ENCODE measurements at places on chromosomes 7 and 10.

GRCh38 chr10:110772454-110773025 lies 99.2 kb upstream of the PDCD4 start:
- DNase-seq = no peak

DNA sequence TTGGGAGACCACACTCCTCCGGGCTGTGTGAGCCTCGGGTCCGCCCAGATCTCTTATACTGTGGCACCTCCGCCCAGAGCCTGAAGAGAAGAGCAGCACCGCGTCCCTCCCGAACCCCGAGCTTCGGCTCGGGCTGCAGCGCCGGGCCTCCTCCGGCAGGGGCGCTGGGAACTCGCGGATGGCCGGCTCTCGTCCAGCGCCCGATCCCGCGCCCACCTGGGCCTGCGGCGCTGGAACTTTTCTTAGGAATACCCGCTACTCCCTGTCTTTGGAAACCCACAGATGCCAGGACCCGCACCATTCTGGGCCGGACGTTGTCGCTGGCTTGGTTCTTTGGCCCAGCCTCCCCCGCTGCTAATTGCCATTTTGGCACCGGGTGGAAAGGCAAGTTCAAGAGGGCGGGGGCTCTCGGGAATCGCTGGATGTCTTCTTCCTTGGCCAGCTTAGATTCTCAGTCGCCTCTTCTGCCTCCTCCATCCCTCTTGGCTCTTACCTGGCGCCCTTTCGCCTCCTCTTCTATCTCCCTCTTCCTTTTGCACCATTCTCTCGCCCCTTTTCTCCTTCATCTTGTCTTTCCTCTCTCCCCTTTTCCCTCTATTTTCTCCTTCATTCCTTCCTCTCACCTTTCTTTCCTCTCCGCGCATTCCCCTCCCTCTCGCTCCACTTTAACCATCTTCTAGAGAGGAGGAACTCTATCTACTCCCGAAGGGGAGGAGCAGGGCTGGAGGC lies 2.1 kb upstream of the SORCS3 start:
- DNase-seq = peak; percentile 14

DNA sequence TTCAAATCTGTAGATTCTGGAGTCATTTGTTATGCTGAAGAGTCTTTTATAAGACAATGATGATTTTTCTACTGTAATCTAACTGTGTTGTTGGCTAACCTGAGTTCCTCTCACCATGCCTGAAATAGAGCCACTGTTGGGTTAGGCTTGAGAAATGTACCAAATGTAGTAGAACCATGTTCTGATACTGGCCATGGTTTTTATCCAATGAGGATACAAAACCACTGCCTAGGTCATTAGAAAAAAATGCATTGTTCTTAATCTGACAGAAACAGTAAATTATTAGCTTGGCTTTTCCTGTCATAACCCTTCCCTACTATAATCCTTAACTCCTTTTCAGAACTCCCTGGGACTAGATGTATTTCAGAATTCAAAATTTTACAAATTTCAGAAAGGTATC lies 86.6 kb downstream of the RAPGEF5 start:
- DNase-seq = no peak

GRCh38 chr10:95404864-95405263 lies 114.1 kb upstream of the PDLIM1 start:
- DNase-seq = no peak

- DNase-seq = no peak
Observed at GRCh38 chr10:124733571-124734245, 10.5 kb downstream of the FAM53B start.

- DNase-seq = no peak
Observed at GRCh38 chr7:10343108-10343507, 630.6 kb upstream of the PHF14 start.

DNA sequence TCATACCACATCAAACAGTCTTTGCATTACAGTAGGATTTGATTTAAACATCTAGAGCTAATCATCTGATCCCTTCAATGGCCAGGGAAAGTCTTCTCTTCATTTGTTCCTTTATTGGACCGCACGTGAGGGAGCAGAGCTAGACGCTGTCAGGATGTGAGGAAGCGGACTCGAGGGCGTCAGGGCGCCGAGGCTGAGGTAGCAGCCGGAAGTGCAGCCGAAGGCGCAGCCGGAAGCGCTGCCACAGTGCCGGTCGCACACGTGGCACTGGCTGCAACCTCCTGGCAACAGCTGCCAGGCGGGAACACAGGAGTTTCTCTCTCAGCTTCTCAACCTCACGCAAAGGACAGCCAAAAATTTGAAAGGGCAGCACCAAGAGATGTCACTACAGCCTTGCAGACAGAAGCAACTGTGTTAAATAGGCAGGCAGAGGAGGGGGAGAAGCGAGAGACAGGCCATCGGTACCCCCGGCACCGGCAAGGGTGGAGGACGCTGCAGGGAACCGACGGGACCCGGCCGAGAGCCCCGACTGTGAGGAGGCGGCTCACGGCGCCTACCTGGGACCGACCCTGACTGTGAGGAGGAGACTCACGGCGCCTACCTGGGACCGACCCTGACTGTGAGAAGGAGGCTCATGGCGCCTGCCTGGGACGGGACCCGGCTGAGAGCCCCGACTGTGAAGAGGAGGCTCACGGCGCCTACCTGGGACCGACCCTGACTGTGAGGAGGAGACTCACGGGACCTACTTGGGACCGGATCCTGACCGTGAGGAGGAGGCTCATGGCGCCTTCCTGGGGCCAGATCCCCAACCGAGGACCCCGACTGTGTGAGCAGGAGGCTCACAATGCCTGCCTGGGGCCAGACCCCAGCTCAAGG lies 32.3 kb downstream of the VIPR2 start:
- no peak for DNase-seq

- no peak for DNase-seq
Observed at GRCh38 chr10:73809061-73809818, 2.2 kb downstream of the NDST2 start.

- no peak for DNase-seq
Observed at GRCh38 chr10:58275908-58276307, 6.9 kb downstream of the CISD1 start.

DNA sequence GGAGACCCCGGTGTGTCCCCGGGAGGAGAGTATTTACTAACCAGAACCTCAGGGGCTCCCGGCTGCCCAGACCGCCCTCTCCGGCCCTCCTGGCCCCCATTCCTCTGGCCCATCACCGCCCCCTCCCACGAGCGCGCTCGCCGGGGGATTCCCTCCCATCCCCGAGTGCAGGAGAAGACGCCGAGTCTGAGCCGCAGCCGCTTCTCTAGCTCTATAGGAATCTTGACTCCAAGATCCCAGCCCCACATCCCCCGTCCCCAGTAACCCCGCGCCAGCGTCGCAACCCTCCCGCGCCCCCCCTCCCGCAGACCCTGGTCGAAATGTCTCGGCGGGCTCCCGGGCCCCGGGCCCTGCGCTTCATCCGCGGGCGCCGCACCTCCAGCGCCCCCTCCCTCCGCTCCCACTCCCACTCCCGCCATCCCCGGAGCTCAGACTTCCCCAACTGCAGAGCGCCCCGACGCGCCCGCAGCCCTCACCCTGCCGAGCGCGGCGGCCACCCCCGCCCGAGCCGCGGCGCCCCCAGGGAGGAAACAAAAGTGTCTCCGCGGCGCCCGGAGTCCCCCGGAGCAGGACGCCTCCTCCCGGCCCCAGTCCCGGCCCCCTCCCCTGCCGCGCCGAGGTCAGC lies 541 bp downstream of the ELMO1 start:
- DNase-seq = no peak

DNA sequence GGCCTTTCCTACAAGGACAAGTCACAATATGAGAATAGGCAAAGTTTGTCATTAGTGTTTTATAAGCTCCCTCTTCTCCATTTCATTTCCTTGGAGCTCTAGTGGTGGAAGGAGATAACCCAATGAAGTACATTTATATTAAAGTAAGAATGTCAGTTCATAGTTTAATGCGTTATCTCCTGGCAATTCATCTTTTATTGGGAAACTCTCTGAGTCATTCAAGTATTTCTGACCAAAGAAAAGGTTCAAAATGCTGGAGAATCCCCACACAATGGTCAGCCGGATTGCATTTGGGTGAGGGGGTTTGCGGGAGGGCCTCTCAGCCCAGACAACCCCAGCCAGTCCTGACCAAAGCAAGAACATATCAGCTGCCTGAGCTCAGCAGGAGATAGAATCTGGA lies 321.5 kb upstream of the NRP1 start:
- DNase-seq = no peak

- DNase-seq = no peak
Observed at GRCh38 chr7:11492307-11492706, 339.7 kb downstream of the THSD7A start.

DNA sequence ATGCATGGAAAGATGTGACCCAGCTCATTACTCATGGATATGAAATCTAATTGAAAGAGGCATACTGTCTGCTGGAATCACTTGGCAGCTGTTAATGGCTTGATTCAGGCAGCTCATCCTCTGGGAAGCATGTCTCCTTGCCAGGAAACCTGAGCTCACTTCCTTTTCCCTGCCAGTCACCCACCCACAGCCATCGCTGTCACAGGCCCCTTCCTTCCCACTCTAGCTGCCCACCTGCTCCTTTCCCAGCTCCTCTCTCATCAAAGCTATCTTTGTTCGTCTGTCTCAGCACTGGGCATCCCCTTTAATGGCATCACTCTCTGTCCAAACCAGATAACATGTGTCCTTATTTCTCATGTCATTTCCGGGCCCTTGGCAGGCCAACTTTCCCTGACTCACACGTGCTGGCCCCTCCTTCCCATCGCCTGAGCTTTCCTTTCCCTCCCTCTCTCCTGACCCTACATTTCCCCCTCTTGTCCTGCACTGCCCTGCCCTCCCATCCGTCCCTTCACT lies 721.9 kb downstream of the TNS3 start:
- DNase-seq = peak; percentile 14

DNA sequence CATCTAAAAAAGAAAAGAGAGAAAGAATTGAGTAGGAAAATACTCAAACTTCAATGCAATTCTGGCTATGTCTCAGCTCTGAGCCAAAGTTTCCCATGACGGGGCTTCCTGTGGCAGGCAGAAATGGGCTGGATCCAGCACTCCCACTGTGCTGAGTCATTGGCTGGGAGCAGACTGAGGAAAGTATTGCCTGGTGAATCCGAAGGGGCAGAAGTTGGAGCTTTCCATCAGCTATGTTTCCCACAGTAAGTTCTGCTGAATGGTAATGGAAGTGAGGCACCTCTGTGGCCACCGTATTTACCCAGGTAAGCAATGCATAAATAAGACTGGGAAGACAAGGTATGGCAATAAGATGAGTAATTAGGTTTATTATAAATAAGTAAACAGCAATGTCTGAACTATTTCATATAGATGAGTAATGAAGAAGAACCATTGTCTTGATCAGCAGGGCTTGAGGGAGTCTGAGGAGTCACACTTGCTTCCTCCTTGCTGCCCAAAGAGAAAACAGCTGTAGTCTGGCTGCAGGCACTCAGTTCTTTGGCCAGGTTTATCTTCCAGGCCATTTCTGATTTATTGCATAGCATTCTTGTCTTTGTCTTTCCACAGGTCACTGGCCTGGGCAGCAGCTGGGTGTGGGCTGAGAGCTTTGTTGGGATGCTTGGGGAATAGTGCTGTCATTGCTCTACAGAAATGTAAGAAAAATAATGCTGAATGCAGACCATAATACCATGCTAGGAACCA lies 255.3 kb downstream of the DNAJB9 start:
- peak; percentile 21 for DNase-seq

DNA sequence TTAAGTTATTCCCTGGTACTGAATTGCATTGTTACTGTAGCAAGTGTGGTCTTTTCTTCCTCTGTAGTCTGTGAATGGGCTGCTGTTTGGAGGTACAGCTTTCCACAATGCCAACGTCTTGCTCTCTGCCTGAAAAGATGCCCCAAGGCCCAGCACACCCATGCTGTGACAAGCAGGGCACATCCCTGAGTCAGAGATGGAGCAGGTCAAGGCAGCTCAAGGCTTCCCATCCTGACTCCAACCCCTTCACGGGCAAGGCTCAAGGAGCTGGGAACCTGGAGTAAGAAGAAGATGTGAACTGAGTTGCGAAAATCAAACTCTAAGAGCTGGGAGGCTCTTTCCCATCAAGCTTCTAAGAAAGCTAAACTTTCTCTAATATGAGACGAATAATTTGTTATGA lies 27.2 kb downstream of the SVIL start:
- no peak for DNase-seq

GRCh38 chr7:110386006-110386405 lies 704.9 kb upstream of the LRRN3 start:
- DNase-seq = no peak

DNA sequence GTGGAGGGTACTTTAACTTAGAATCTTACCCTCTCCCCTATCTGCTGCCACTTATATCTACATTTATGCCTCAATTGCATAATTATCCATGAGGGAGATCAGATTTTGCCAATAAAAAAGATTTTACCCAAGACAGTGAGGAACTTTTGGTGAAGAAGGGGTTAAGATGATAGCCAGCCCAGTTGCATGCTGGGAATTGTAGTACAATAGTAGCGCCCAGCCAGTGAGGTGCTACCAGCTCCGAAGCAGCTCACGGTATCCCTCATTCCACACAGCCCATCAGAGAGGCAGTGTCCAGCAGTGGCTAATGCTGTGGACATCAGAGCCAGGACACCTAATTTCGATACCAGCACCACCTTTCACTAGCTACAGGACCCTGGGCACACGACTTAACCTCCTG lies 5.9 kb upstream of the LGI1 start:
- no peak for DNase-seq

DNA sequence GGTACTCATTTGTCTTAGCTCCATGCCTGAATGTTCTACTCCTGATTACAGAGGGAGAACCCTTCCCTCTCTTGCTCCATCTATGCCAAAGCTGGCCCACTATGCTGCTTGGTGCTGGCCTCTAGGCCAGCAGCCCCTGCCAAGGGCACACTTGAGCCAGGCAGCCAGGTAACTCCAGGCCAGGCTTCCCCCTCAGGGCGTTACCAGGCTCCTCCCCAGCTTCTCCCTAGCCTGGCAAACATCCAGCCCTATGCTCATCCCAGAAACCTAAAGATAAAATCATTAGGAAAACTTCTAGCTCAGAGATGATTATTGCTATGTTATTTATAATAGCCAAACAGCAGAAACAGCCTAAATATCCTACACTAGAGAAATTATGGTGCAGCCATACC lies 103.7 kb downstream of the KCNMA1 start:
- no peak for DNase-seq

- DNase-seq = no peak
Observed at GRCh38 chr10:86958901-86959736, 720 bp downstream of the SNCG start.

DNA sequence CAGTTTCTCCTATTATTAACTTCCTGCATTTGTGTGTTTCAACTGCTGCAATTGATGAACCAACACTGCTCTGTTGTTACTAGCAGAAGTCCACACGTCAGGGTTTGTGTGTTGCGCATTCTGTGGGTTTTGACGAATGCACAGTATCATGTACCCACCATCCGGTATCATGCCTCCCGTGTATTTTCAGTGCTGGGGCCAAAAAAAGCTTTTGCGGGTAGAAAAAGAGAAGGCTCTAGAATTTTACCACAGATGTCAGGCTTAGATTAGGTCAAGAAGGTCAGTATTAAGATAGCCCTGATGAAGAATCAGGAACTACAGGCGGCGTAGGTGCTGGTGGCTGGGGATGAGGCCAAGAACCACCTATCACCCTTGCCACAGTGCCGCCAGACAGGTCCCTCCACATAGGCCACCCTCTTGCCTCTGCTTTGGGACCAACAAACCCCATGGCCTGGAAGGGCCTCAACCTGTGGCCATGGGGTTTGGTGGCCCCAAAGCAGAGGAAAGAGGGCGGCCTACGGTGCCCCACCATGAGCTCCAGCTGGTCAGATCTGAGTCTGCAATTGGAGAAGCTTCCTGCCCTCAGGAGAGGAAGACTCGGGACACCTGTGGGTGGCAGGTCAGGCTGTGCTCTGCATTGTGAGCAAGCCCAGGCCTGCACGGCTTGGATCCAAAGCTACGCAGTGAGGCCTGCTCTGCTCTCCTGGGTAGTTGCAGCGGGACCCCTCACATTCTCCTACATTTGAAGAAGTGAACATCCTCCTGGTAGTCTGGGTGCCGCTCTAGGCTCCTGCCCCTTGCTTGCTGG lies 71.9 kb downstream of the MKI67 start:
- DNase-seq = no peak
